ENCODE measurements at places on chromosomes 6 and 20.
A peak's percentile ranks its signal among the peaks of the same experiment; 100 is the strongest.

- DNase-seq, result peak; percentile 82
Observed at GRCh38 chr6:130293800-130294199, 71.0 kb upstream of the SAMD3 start.

GRCh38 chr20:34615477-34615876 lies 57.0 kb downstream of the MAP1LC3A start:
- DNase-seq, result no peak

- no peak for DNase-seq
Observed at GRCh38 chr6:146961831-146962230, 242.4 kb upstream of the STXBP5 start.

- peak; percentile 18 for DNase-seq
Observed at GRCh38 chr6:53103993-53104675, 38.9 kb downstream of the FBXO9 start.

GRCh38 chr6:47437592-47437991 lies 40.0 kb upstream of the CD2AP start:
- DNase-seq, result no peak

GRCh38 chr6:163525926-163526325 lies 111.4 kb downstream of the QKI start:
- DNase-seq, result peak; percentile 9

- DNase-seq, result no peak
Observed at GRCh38 chr6:16739329-16739801, 21.9 kb downstream of the ATXN1 start.

GRCh38 chr6:152121910-152122309 lies 314.4 kb downstream of the ESR1 start:
- DNase-seq, result no peak

GRCh38 chr20:61757-62156 lies 25.7 kb upstream of the DEFB125 start:
- DNase-seq, result no peak

DNA sequence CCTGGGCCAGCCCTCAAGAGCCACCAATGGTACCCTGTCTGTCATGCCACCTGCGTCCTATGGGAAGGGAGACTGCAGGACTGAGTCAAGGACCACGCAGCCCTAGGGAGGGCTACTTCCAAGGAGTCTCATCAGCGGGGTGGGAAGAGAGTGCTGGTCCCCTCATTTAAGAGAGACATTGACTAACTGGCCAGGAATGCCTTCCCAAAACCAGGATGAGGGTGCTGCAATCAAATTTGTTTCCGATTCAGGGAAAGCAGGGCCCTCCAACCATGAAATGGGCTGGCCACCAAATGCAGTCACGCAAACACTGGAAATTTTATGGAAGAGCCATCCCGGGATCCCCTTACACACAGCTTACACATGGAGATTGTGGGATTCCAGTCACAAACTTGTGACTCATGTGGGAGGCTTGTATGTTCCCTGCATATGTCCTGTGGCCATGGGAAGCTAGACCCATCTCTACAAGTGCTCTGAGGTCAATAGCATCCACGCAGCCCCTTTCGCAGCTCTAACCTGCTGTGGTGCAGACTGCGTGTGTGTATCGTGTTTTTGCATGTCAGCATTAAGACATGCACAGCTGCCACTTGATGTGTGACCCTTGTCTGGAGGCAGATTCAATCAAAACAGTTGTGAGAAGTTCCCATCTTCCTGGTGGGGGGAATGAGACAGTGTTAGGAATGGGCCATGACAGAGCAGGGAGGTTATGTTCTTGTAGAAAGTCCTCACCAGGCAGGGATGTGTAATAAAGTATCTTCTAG lies 53.0 kb upstream of the CST7 start:
- DNase-seq, result no peak

GRCh38 chr6:126904176-126904575 lies 214.3 kb upstream of the RSPO3 start:
- DNase-seq, result no peak

DNA sequence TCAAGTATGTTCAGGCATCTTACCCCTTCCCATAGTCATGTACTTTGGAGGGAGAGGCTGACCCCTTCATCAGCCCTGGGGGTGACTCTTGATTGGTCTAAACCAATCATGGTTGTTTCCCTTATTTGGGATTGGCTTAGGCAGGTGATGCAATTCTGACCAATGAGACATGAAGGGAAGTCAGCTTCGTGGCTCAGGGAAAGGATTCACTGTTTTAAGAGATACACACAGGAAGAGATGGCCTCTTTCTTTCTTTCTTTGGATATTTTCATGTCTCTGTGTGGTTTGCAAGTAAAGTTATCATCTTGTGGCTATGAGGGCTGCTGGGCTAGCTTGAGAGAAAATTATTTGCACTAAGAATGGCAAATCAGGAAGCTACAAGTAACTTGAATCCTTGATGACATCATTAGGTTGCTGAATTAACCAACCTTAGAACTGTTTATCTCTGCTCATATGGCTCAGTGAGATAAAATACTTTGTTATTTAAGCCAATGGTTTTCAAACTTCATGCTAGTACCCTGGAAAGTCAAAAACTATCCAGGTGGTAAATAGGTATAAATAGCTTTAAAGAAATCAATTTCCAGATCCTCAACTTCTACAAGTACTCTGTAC lies 144.2 kb upstream of the CENPW start:
- DNase-seq, result no peak

- DNase-seq, result peak; percentile 67
Observed at GRCh38 chr20:56359212-56360132, 698 bp downstream of the FAM210B start.

DNA sequence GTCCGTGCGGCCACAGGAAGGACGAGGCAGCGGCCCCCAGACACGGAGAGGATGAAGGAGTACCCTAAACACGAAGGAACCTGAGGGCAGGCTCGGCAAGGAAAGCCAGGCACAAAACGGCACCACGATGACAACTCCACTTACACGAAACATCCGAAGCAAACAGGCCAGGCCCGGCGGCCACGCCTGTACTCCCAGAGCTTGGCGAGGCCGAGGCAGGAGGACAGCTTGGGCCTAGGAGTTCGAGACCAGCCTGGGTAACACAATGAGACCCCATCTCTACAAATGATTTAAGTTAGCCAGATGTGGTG lies 13.4 kb downstream of the KCNQ2 start:
- no peak for DNase-seq

GRCh38 chr6:11236076-11236750 lies 3.7 kb upstream of the NEDD9 start:
- peak; percentile 10 for DNase-seq

DNA sequence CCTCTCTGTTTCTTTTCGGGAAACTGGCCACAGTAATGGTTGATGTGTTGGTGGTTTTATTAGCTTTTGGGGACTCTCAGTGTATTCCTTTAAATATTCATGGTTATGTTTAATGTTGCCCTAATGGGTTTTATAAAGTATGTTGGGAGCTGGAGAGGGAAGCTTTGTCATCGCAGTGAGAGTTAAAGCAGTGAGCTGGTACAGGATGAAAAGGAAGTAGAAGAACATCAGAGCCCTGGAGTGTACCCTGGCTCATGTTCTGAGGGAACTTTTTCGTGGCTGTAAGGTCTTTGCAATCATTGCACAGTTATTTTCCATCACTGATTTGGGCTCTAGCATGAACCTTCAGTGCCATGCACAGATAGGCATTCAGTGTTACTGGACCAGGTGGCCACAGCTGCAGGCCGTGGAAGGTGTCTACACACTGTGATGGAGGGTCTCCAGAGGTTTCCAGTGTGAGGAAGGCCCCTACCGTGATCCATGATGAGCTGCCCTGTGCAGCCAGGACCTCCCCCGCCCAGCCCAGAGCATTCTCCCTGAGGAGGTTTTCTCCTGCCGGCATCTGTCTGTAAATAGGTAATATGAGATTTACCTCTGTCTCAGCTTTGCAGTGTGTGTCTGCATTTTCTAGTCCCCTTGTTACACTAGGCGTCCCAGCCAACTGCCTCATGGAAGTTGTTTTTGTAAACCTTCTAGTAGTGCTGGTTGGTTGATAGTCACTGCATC lies 22.4 kb upstream of the TMEM217 start:
- no peak for DNase-seq

DNA sequence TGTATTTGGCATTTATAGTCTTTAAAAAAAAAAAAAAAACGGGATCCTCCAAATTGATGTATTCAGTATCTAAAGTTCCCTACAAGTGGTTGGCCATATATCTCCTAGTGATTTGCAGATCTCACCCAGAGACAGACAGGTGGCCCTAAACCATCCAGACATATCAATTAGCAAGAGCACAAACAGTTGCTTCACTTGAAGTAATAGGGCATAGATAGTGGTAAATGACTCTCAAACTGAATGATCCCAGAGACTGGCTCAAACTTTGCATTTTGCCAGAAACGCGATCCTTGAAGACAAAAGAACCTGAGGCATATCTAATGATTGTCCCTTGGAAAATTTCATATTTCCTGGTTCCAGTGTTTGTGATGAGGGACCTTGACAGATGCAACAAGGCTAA lies 54.6 kb downstream of the HMGCLL1 start:
- DNase-seq, result no peak

DNA sequence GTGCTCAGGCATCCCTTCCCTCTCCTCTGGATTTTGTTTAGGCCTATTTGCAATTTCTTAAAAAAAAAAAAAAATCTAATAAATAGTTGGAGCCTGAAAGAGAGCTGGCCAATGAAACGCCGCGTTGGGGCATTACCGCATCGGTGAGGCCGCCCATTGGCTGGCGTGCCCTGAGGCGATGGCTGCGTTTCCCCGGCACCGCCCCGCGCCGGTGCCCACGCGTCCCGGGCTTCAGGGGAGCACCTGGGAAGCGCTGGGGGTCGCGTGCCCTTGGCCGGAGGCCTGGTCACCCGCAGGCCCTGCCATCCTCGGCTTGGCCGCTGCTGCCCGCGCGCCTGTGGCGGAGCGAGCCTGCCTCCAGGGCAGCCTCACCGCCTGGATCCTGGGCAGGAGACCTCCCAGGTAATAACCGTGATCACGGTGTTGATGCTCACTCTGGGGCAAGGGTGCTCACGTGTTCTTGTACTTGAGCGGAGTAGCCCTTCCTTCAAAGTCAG lies 155.4 kb downstream of the NRN1 start:
- peak; percentile 74 for DNase-seq

DNA sequence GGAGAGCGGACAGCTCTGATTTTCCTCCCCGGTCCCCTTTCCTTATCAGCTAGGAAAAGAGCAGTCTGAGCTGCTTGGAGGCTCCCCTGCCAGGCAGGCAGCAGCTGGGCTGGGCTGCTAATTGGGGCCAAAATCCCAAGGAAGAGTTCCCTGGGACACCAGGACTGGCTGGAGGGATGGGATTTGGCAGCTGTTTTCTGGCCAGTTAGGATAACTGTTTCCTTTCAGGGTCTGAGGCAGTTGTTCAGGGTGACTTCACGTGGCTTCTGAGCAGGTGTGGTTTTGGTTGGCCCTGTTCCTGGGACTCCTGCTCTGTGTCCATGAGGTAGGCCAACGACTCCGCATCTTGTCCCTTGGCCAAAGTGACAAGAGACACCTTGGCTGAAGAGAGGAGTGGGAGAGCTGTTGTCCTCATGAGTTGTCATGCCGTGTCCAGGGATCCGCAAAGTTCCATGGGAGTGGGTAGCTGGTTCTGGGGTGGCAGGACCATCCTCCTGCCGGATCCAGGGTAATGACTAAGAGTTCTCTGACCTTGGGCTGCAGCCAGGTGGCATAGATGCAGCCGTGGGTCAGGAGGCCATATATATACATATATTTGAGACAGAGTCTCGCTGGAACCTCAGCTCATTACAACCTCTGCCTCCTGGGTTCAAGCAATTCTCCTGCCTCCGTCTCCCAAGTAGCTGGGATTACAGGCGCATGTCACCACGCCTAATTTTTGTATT lies 21.2 kb downstream of the MRPS18A start:
- DNase-seq, result no peak

DNA sequence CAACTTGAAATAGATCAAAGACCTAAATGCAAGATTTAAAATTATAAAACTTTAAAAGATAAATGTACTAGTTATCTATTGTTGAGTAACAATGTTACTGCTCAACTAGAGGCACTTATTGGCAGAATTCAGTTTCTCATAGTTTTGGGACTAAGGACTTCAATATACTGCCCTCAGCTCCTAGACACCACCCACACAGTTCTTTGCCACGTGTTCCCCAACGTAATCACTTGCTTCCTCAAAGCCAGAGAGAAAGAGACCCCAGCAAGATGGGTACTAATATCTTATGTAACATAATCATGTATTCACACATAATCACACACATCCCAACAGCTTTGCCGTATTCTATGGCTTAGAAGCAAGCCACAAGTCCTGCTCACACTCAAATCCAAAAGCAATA lies 50.3 kb upstream of the SLC22A16 start:
- DNase-seq, result no peak

GRCh38 chr6:99559057-99559456 lies 9.4 kb downstream of the CCNC start:
- no peak for DNase-seq

- no peak for DNase-seq
Observed at GRCh38 chr6:53539561-53539960, 5.3 kb downstream of the GCLC start.

DNA sequence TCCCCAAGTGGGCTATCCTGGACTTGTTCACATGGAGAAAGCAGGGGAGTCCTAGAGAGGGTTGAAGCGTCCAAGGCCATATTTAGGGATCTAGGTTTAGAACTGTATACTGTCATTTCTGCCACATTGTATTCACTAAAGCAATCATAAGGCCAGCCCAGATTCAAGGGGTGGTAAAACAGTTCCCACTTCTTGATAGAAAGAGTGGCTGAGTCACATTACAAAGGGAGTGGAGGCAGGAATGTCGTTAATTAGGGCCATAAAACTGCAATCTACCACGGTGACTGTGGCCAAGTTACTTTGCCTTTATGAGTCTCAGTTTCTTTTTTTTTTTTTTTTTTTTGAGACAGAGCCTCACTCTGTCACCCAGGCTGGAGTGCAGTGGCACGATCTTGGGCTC lies 7.4 kb upstream of the UBR2 start:
- DNase-seq, result no peak

DNA sequence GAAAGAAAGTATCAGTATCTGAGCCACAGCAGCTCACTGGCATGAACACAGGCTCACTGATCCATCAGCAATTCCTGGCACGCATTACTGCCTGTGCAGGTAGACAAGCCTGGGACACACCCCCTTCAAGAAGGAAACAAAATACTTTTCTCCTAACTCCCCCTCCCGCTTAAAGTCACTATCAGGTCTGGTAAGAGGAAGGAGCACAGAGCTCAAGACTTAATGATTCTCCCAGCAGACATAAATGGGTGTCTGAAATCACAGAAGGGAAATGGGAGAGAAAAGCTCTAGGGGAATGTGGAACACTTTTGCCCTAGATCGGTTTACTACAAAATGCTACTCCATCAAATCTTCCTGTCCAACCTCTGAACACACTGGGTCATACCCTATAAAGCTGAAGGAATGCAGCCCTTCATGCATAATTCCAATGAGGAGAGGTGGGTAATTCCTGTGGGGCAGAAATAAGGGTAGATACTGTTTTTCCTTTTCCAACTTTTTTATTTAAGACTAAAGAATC lies at the start of gene ADGRF1:
TSS of gene ADGRF1 (minus strand) at position 58 of the 517 bp plus-strand sequence. CDS start 13,271 bp downstream, outside the sequence.
- DNase-seq, result no peak
